Non-pigmented ciliary epithelial cell (primary cell): ENCODE measurements at places on chromosomes 13 and 19.

- no peak for DNase-seq
Observed at GRCh38 chr13:82614086-82614485, 1268.2 kb downstream of the SLITRK1 start.

- no peak for DNase-seq
Observed at GRCh38 chr13:78960881-78961280, 301.9 kb upstream of the OBI1 start.

GRCh38 chr19:57682226-57682766 is 519 bp downstream of the ZNF551 start:
- no peak for DNase-seq

DNA sequence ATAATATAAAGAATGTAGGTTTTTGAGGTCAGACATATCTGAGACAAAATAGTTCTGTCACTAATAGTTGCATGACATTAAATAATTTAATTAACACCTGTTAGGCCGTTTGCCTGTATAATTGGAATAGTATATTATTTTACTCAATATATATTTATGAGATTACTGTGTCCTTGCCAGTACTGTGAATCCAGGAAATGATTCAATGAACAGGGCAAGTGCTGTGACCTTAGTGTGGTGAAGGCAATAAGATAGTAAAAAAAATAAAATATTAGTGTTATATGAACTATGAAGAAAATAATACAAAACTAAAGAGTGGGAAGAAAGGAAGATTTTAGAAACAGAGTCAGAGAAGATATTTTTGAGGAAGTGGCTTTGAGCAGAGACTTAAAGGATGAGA is 403.7 kb downstream of the PCDH9 start:
- no peak for DNase-seq

DNA sequence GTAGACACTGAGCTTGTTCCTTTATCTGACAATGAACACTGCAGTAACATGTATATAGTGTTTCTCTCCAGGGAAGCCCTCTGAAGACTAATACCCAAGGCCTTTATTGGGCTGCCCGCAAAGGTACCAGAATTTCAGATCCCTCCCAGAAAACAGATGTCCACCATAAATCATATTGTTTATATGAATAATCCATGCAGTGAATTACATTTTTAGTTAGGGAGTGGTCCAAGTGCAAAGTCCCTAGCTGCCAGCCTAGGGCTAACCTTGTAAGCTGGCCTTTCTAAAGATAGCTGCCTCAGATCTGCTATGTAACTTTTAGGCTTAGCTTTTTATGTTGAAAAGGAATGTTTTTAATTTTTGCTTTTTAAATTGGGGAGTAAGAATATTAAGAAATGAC is 44.7 kb downstream of the TDRD3 start:
- no peak for DNase-seq

GRCh38 chr19:42279902-42280814 is 11.1 kb downstream of the CIC start:
- no peak for DNase-seq

GRCh38 chr13:22189176-22190048 is 518.5 kb downstream of the FGF9 start:
- no peak for DNase-seq
